Hematopoietic multipotent progenitor cell treated with erythropoietin and hydrocortisone succinate and interleukin-3 and kit ligand, for 15 days (in vitro differentiated cells): ENCODE measurements at places on chromosomes 3 and 15.

GRCh38 chr3:58062472-58062871 is 54.2 kb downstream of the FLNB start:
- DNase-seq: no peak

- DNase-seq: no peak
Observed at GRCh38 chr3:189027626-189028155, 144.1 kb upstream of the TPRG1 start.

DNA sequence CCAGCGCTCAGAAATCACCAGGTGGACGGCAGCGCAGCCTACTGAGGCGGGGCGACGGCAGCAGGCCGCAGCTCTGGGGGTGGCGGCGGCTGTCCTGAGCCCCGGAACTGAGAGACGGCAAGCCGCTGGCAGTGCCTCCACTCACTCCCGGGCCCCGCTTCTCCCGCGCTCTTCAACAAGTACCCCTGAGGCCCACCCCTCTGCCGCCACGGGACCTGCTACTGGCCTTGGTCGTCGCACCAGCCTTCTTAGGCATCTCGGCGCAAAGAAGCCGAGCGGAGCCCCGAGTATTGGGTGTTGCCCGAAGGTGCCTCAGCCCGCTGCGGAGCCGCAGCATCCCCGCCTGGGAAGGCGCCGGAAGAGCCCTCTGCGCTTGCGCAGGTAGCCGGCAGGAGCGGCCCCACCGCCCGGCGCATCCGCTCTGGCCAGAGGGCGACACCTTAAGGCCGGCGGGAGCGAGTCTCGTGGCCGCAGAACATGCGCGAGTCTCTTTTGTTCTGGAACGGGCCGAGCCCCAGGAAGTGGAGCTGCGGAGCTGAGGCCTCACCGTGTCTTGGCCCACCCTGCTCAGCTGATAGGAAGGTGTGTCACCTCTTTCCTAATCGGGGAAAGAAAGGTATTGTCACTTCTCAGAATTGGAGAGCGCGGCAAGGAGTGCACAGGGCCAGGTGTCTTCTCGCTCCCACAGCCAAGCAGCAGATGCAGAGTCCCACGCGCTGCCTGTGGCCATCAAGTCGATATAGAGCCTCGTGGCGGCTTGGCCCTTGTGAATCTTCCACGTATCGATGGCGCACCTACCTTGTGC is at the start of gene C15orf40:
Gene C15orf40 (minus strand): TSS at position 369 of the 805 bp plus-strand sequence. CDS start 32 bp downstream, at position 337.
- DNase-seq: peak; percentile 92

DNA sequence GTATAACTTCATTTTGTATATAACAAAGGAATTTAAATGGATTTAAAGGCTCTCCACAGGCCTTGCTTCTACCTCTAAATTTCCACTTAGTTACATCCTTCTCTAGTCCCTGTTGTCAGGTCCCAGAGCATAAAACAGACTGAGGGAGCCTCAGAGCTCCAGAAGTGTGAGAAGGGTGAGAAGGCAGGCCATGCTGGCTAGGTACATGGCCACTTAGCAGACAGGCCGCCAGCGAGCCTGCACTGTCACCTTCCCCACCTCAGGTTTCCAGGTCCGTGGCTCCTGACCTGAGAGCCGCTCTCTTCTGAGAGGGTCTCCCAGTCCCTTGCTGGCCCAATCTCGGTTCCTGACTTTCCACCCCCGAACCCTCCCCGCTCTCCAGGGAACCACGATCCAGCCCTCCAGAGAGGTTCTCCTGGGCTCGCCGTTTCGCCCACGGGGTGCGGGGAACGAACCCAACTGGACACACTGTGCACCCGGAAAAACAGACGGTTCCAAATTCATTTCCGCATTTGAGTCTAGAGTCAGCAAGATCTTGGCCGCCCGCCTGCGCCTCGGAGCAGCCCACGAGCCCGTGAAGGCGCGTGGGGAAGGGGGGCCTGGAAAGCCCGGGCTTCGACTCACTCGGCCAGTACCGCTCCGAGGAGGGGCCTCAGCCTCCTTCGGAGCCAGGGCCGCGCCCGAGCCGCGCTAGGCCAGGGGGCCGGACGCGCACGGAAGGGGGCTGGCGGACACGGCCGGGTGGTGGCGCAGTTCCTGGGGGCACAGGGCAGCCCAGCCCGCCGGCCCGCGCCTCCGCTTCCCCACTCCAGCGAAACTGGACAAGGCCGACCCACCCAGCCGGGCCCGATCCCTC is 16.7 kb upstream of the SOX2 start:
- DNase-seq: no peak

DNA sequence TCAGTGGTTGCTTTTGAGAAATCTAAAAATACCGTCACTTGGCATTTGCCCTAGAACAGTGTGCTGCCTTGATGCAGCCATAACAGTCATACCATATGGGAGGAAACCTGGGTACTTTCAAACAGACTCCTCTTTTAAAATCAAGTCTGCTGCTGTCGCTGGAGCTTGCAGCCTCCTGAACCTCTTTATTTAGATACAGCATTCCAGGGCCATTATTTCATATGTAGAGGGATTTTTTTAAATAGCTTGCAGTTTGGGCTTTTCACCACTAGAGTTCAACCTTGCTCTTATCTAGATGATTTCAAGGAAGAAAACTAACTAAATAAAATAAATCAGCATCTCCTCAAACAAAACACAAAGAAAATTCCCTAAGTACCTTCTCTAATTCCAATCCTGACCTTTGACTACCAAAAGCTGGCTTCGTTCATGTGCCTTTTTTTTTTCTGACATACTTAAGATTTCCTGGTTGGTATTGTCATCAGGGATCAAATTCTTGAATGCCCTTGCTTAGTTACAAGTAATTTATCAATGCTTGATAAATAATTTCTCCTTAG is 111.6 kb downstream of the KBTBD8 start:
- peak; percentile 4 for DNase-seq
